ENCODE measurements at places on chromosomes 4 and X.

DNA sequence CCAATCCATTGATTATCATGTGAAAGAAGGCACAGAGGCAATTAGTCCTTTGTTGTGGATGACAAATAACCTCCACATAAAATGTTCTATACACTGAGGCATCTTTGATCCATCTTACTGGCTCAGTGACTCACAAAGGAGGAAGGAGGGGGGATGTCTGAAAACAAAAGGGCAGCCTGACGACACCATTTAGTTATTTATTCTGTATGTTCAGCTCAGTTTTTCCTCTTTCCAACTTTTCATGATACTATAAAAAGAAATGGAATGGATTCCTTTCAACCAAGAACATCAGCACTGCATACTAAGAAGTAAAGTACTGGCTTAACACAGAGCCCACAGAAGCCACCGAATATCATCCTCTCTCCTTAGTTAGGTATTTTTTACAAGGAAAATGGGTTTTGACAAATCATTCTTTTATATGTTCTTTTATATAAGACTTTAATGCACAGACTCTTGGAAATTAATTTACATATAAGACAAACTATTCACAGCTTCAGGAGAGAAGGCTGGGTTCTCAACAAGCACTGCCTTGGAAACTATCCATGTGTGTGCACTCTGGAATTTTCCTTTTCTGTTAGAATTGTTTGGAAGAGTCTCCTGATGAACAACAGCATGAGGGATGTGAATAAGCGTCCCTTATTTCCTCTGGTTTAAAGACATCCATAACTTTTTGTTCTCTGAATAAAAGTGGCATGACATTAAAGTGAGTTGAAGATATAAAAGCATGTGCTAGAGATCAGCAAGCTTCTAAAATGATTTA, 135.6 kb downstream of the TSPAN5 start:
- DNase-seq: no peak

GRCh38 chr4:56028165-56028564, 79.4 kb downstream of the CEP135 start:
- DNase-seq: no peak

DNA sequence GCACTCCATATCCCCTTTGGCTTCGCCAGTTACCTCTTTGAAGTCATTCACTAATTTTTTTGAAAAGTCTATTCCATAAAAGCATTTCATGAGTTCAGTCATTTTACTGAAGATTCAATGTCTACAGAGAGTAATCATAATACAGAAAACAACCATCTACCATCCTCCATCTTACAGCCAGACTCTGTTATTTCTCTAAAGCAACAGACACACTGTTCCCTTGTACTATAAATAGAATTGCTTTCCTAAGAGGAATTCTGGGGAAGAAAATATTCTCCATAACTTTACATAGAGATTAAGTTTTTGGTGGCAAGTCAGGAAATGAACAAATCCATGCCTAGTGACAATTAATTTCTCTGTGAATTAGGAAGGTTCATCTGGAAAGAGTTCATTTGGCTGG, 37.0 kb downstream of the XK start:
- no peak for DNase-seq

DNA sequence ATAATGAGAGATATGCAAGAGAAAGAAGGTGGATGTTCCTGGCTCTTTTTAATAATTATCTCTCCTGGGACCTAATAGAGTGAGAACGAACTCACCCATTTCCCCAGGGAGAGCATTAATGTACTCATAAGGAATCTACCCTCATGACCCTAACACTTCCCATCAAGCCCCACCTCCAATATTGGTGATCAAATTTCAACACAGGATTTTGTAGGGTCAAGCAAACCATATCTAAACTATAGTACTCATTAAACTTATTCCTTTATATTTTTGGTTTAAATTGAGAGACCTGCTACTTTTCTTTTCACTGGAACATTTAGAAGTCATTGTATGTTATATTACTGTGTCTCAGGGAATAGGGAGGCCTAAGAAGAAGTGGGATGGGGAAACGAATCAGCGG, 2.6 kb downstream of the UGT2A3 start:
- DNase-seq: no peak

DNA sequence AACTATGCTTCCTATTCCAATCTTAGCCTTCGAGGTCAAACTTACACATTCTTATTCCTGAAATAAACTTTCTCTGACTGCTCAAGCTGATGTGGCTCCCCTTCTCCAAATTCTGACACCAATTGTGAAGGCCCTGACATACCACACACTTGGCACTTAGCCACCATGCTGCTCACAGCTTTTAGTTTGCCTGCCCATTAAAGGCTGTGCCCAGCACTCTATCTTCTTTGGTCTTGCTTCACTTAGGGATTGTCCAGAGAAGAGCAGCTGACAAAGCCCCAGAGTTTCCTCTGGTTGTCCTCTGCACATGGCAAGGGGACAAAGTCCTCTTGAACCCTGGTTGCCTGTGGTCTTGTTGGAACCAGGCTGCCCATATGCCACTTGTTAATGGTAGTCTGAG, 126.1 kb downstream of the ARHGEF9 start:
- DNase-seq: no peak

DNA sequence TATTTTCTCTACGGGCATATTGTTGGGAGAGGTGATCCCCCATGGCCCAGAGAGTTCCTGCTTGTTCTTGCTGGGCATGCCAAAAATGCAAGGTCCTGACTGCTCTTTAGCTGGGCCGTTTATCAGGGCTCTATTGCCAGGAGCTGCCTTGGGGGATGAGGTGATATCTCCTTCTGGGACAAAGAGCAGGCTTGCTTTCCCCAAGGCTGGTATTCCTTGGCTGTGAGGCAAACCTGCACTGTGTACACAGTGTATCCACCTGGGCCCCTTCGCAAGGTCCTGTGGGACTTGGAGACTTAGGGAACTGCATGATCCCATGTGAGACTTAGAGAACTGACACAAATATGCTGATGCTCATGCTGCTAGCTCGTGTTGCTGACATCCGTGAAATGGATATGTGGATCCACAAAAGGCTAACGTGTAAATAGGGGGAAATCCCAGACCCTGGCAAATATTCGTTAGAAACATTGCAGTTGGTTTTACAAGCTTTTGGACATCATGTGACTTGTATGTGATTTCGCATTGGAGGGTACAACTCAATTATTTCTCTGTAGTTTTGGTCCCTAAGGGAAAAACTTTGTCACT, 24.4 kb upstream of the ZFX start:
- DNase-seq: no peak

DNA sequence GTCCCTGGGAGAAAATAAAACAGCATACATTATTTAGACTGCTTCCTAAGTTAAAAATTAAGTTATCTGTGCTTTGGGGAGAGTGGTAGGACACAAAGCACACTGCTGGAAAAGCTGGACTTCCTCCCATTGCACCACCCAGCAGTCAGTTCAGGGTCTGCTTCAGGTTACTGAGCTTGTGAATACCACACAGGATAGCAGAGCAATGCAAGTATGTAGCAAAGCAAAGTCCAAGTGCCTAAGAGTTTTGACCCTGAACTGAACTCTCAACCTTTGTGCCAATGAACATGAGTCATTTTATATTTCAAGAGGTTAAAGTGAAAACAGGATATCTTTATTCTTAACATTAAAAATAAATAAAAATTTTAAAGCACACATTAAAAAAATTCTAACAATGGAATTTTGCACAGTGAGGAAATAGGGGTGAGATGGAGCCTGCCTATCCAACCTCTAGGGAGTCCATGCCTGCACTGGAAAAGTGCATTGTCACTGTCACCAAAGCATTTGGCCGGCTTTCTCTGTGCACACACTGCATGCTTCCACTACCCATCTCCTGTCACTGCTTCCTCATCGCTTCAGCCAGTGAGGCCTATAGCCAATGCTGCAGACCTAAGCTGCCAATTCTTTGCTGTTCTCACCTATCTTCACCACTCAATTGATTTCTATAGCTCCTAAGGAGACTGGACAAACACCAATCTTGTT, 50.9 kb downstream of the ABCG2 start:
- DNase-seq: no peak

DNA sequence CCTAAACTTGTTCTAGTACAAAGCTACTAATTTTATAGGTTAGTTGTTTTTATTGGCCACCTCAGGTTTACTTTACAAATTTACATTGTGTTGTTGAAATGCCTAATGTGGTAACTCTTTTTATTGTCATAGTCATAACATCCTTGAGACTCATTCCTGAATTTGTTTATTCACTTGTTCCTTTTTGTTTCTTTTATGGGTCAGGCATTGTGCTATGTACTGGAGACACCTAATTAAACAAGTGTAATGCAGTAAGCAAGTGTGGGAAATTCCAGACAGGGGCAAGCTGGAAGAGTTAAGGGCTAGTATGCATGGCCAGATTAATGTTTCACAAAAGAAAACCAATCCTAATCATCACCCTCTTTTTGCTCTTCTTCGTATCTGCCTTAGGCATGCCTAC, 30.5 kb upstream of the TTC29 start:
- DNase-seq: no peak

GRCh38 chr4:173446416-173446815, 47.5 kb upstream of the SCRG1 start:
- DNase-seq: no peak

DNA sequence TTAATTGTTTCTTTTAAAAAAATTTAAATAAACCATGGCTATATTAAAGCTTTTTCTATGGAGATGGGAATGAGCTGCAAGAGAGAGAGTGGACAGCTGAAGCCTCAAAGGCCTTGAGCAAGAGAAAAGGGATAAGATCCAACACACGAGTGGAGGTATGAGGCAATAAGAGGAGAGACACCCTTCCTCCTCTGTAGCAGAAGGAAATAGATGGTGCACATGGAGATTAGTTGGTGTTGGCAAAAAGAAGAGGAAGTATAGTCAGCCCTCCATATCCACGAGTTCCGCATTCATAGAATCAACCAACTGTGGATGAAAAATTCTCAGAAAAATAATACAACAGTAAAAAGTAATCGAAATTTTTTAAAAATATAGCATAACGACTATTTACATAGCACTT, 3.2 kb downstream of the CXorf38 start:
- DNase-seq: no peak

GRCh38 chr4:62023633-62024032, 823.5 kb downstream of the ADGRL3 start:
- DNase-seq: no peak

- no peak for DNase-seq
Observed at GRCh38 chr4:118254368-118254767, 98.4 kb downstream of the PRSS12 start.

DNA sequence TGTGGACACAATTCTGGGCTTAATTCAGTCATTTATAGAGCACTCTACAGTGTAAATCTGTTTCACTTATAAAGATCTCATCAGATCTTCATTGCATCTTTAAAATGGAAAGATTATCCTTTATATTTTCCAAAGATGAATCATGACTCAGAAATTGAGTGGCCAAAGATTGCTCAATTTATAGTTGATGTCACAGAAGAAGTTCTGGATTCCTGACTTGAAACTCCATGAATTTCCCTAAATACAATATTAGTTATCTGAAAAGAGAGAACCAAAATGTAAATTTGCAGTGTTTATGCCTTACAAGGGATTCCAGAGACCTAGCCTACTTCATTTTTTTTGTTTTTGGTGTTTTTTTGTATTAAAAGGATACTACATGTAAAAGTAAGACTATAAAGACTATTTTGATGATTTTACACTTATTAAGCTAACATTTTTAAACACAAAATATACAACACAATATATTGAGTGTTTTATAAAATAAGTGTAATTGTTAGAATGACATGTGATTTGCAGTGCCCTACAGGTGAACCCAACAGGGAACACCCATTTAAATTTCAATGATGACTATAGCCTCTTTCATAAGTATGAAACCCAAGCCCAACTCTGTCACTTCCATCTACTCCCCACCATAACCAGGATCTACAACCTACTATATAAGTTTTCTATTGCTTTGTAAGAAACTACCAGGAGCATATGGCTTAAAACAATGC, 183.5 kb downstream of the PCDH7 start:
- no peak for DNase-seq

DNA sequence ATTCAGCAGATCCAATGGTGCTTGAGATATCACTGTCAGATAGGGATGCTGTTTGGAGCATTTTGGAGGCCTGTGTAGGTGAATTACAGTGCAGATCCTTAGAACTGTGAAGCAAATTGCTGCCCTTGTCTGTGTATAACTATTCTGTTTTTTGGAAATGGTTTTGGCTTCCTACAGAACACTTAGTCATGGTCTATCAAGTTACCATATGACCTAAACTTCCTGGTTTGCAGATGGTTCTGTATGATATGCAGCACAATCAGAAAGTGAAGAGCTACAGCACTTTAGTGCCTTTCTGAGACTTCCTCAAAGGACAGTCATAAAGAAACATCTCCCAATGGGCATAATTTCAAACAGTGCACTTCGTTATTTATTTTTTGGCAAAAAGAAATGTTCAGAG, 688.6 kb downstream of the SH3BGRL start:
- no peak for DNase-seq

DNA sequence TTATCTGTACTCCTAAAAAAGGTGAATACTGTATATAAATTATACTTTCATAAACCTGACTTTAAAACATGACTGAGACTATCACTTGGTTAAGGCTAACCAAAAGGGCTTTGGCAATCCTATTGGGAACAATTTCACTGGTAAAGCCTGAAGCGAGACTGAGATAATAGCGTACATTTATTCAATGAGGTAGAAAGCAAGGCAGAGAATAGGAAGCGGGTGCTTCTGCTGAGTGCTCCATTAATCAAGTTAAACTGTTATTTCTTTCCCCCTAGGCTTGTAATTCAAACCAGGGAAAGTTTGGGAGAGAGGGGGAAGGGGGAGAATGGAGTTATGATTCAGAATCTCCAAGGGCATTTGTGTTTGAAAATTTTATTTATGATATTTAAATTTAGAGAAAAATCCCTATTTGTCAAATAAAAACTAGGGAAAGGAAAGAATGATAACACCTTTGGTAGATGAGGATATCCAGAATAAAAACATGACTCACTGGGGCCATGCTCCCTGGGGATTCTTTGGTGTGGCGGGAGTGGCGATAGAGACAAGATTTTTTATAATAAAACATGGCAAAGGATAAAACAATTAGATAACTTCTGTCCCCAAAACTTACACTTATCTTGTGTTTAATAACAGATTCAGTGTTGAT, 34.6 kb upstream of the SORBS2 start:
- DNase-seq: no peak

DNA sequence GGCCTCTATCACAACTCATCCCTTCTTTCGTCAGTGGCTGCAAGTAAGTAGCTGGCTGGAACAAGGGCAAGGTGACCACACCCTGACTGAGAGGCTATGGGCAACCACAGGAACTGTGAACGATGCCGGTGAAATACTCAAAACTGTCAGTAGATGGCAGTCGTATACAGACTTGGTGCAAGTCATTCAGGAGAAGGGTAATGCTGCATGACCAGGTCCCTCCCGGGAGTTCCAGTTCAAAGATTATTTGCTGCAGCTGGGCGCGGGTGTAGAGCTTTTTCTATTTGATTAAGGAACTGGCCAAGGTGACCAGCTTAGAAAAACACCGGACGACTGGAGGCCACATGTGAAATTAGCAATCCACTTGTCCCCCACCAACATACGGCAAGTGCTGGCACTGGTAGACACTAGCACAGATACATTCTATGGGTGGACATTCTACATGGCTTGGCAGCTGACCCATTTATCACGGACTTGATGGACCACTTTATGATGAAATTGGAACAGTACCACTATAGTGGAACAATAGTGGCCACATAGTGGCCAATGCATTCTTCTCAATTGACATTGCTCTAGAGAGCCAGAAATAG, 726.6 kb downstream of the TRAM1L1 start:
- DNase-seq: peak; percentile 25

GRCh38 chr4:39893693-39894072, 84.0 kb downstream of the PDS5A start:
- no peak for DNase-seq

Data from right kidney (tissue), 9 donors.